ENCODE measurements at places on chromosomes 1 and 21.

DNA sequence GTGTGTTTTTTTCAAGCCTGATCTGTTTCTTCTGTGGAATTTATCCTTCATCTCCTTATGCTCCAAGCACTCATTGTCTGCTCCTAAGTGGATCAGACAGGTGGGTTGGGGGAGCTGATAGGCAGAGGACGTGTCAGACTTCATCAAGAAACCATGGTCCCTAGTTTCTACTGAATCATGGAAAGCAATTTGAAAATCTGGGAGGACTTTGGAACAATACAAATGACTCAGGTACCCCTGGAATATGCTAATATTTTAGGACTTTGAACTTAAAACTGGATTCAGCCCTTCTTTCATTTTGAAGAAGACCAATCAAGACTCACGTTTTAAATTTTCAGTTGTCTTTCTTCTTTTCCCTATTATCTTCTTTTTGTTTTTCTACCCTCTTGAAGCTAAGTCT is 7.7 kb downstream of the ABCG1 start:
- DNase-seq: no peak

GRCh38 chr1:192475329-192475728 is 100.2 kb upstream of the RGS1 start:
- DNase-seq: no peak

- no peak for DNase-seq
These were observed 135.4 kb upstream of the POGK start for GRCh38 chr1:166703726-166704462.

GRCh38 chr1:238340989-238341388 is 450.3 kb upstream of the ZP4 start:
- no peak for DNase-seq

DNA sequence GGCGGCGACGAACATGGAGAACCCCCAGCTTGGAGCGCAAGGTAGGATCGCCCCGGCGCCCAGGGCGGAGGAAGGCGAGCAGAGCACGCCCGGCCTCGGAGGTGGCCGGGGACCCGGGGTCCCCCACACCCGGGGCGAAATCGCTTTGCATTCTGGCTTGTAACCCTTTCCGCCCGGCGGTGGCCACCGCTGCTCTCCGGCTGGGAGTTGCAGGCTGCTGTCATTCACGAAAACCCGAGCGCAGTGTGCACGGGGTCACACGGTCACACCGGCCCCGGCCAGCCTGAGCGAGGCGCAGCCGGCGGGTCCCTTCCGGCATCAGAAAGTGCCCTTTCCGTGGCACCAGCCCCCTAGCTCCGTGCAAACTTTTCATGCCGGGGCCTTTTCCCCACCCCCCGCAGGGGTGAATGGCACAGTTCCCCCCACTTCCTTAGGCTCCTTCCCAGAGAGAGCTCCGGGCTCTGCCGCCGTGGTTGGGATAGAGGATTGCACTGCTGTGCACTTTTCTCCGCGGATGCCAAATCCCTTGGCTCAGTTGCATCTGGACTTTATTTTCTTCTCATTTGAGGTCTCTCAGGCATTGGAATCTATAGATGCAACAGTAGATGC is 802 bp downstream of the KAZN start:
- no peak for DNase-seq

- no peak for DNase-seq
These were observed 4.7 kb upstream of the SLAMF1 start for GRCh38 chr1:160651433-160652064.

All from NCI-H345 (cell line).